Activated CD4-positive, alpha-beta T cell treated with anti-CD3 and anti-CD28 coated beads for 1 hour (primary cell): ENCODE measurements at places on chromosomes 7 and 10.

DNA sequence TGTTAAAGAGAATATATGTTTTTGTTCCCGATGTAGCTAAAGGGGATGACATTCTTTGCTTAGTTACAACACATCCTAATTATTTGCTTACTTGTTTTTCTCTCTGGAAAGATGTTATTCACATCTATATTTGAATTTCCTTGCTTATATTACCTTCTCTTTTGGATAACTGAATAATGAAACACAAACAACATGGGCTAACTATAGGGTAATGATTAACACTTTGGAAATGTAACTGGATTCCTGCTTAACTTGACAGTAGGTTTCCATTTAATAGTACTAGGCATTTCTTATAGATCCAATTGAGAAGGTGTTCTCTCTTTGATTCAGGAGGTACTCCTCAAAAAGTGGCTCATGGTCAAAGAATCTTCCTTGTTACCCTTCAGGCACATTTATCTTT lies 141.1 kb downstream of the CCSER2 start:
- no peak for DNase-seq

GRCh38 chr10:2342206-2342605 lies 604.9 kb upstream of the ADARB2 start:
- no peak for DNase-seq

DNA sequence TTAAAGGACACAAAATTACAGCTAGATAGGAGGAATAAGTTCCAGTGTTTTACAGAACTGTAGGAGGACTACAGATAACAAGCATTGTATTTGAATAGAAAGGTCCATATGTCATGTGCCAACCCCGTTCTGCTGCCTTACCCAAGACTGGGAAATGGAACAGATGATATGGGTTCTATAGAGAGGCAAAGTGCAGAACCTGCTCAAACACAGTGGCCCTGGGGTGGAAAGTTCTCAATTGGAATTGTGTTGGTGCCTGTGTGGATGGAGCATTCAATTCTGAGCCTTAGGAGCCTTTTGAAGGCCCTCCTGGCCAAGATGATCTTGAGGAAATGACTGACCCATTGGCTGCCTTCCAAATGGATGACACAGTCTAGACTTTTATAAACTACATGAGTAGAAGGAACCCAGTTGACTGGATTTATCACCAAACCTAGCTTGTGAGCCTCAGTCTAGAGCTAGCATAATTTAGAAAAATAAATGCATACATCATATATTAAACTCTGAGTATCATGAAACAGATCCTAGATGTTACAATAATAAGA lies 4.1 kb upstream of the PRSS1 start:
- DNase-seq: no peak

DNA sequence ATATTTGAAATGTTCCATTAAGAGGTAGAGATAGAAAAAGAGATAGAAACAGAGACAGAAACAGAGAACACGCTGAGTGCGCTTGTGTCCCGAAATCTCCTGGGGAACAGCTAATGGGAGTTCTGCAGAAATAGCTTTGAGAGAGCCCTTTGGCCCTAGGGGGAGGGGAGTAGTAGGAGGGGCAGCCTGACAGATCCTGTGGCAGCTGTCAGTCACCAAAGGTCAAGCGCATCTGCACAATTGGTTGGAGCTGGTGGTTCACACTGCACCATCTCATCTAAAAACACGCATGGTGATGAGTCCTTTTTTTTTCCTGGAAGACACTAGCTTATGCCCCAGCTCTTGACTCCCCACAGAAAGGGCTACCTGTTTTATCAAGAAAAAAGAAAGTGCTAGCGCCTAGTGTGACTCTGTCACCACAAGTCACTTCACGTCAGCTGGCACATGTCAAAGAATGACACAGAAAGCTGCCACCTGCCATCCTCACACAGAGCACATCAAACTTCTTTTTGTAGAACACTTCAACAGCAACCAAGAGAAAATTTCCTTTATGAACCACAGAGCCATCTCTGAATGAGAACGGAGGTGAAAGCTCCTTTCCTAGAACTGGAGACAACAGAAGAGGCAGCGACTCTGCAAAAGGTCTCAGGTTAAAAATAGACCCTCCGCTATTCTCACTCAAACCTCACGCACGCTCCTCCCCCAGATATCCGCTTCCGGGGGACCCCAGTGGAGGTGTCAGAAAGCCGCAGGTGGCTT lies 125.7 kb downstream of the GFRA1 start:
- no peak for DNase-seq

DNA sequence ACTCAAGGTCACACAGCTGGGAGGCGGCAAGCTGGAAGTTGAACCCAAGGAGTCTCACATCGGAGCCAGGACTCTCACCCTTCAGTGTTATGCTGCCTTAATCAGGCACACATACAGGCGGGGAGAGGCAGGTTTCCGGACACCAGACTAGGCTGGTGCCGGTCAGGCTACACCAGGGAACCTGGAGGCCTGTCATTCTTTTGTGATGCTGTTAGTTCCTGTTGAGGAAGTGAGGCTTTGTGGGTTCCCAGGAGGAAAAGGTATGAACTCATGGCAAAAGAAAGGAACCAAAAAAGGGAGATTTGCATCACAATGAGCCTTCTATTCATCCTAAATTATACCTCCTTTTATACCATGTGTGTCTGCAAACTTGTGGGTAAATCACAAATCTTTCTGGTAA lies 103.8 kb downstream of the TCF7L2 start:
- no peak for DNase-seq

- no peak for DNase-seq
Measured at GRCh38 chr7:48183965-48184364, 12.7 kb downstream of the ABCA13 start.

DNA sequence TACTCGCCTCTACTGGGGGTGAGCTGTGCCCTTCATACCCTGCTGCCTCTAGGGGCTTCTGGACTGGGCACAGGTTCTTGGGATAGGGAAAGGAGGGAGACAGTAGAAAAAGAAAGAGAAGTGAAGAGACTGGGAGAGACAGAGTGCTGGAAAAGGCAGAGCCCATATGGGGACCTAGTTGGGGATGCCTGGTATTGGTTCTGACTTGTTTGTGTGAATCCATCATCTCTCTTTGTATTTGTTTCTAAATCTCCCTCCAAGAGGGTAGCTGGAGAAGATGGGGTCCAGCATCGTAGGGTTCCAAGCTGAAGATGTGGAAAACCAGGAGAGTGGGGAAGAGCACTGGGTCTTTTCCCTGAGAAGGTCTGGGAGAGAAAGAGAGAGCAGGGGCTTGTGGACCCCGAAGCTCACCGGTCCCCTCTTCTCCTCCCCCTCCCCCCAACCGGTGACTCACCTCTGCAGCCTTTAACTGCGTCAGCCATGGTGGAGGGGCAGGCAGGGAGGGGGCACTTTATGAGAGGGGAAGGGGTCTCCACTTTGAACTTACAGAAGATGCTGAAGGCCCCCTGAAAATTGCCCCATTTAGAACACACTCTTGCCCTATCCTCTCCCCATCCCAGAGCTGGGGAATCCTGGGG lies 3.2 kb upstream of the VGF start:
- DNase-seq: no peak

DNA sequence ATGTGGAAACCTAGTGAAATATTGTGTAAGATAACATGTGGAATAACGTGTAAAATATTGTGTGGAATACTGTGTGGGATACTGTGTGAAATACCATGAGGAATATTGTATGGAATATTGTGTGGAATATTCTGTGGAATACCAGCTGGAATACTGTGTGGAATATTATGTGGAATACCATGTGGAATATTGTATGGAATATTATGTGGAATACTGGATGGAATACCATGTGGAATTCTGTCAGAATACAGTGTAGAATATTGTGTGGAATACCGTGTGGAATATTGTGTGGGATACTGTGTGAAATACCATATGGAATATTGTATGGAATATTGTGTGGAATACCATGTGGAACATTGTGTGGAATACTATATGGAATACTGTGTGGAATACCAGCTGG lies 134.6 kb upstream of the CHST15 start:
- DNase-seq: no peak

DNA sequence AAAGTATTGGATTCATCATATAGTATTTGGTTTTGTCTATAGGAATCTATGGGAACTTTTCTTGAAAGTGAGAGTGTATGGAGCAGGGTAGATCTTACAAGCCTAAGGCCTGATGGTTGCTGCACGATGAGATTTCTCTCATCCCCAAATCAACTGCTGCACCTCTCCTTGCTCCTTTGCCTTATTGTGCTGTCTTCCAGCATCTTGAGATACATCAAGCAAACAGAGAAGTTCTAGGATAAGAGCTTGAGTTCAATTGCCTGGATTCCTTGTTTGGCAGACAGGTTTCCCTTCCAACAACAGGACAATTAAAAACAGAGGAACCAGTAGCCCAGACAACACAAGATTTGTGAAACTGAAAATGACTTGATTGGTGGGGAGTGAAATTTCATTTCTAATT lies 56.6 kb downstream of the CPED1 start:
- DNase-seq: no peak

DNA sequence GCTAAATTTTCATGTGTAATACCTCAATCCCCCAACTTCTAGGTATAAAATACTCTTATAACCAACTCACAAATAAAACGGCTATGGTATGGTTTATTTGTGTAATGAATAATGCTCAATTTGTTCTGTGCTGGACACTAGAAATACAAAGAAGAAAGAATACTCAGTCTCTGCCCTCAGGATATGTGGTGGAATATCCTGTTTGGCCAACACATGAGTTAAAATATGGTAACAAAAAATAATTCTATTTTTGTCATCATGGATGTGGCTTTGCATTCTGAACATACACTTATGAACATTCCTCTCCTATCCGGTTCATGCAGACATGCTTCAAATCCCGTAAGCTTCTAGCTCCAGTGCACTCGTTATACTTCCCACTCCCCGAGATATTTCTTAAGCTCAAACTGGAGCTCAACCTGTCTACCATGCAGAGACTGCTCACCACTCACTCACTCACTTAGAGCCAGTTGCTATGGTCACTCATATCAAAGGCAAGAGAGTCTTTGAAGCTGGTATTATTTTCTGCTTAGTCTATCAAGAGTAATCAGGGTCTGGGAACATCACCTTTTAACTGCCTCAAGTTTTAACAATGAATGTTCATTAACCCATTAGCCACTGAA lies 53.8 kb upstream of the SLC16A12 start:
- DNase-seq: no peak

DNA sequence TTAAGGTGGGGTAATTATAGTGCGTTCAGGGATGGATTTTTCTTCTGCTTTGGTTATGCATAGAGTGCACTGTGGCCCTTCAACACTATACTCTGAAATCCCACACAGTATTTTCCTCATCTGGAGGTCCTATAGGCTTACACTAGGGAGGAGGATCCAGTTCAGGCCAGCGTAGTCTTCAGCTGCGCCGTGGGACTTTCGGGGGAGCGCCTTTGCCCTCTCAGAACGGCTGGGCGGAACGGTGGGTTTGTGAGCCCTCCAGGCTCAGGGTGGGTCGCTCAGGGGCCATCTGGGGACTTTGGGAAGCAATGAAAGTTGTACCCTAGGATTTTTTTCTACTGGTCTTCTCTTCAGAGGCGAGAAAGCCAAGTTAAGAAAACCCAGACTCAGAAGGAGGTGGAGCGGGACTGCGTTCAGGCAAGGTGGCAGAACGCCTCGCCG lies 652 bp upstream of the VPS26A start:
- no peak for DNase-seq

DNA sequence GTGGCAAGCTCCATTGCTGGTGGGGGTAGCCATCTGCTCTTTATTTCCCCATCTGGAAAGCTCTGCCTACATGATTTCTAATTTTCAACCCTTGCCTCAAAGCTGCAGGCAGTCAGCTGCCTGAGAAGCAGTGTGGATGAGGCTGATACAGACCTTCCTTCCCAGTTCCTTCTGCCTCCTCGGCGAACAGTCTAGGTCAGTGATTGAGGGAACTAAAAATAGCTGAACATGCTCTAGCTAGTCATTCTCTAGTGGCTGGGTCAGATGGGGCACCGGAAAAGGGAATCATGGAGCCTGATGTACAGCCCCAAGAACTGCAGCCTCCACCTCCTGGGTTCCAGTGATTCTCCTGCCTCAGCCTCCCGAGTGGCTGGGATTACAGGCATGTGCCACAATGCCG lies 48.7 kb downstream of the NAMPT start:
- no peak for DNase-seq

- DNase-seq: no peak
Measured at GRCh38 chr7:115888981-115889668, 141.4 kb downstream of the TFEC start.

- DNase-seq: no peak
Measured at GRCh38 chr7:101060992-101061391, 24.3 kb upstream of the TRIM56 start.

DNA sequence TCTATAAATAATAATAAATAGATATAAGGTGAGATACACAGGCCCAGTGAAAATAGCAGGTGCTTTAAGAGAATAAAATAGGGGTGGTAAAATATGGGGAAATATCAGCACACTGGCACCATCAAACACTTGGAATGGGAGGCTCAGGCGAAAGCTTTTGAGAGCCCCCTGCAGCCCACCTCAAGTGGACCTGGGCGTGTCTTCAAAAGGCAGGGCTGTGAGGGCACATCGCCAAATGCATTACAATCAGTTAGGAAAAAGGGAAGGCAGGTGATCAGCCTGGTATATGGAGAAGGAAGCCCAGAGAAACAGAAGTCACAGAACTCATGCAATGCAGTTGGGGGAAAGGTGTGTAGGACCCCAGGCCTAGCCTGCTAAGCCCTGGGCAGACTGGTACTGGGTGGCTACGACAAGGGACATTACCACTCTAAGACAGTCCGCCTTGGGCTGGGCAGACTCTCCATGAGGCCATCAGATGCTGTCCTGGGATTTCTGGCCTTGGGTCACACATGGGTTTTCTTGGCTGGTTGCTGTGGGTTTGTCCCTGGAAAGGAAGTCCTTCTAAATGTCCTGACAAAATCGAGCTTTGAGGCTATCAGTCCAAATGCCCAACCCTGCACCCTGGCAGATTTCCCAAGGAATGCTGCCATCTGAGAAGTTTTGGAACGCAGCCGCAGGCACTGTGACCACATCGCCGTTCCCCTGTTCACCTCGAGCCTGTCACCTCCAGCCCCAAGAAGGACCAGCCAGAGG lies 330.6 kb downstream of the GRID1 start:
- no peak for DNase-seq

GRCh38 chr10:71357792-71358265 lies 38.8 kb downstream of the SLC29A3 start:
- DNase-seq: no peak

DNA sequence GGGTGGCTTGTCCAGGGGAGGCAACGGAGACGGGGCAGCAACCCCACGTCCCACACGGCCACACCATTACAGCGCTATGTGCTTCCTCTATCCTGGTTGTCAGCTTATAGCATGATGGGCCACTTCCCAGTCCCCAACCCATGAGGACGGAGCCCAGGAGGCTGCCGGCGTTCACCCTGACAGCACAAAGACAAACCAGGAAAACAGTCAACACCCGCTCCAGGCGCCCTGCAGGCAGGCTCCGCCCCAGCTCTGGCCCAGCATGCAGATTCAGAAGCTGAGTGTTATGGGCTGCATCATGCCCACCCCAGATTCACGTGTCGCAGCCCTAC lies 14.8 kb downstream of the WDR86 start:
- no peak for DNase-seq

DNA sequence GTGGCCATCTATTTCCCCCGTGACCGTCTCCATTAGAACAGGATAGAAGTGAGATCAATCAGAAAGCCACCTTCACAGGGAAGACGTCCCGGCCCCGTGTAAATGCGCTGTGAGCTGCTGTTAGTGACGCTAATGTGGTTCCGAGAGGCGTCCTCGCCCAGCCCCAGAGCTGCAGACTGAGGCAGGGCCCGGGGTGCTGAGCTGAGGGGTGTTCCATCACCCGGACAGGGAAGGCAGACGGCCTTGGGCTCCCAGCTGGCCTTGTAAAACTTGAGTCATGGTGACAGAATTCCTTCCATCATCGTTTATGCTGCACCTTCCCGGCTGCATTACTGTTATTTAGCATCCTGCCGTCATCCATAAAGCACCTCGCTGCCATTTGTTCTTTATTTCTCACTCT lies 195.3 kb upstream of the CTBP2 start:
- no peak for DNase-seq

GRCh38 chr7:289209-289755 lies 688 bp upstream of the FOXL3 start:
- no peak for DNase-seq
